T-helper 2 cell treated with Interferon-gamma antibody and Interleukin-4, amounts not matched to agents 5 μg/mL and 100 μg/mL, for 36 hours (primary cell): ENCODE measurements at places on chromosomes 2 and 18.

DNA sequence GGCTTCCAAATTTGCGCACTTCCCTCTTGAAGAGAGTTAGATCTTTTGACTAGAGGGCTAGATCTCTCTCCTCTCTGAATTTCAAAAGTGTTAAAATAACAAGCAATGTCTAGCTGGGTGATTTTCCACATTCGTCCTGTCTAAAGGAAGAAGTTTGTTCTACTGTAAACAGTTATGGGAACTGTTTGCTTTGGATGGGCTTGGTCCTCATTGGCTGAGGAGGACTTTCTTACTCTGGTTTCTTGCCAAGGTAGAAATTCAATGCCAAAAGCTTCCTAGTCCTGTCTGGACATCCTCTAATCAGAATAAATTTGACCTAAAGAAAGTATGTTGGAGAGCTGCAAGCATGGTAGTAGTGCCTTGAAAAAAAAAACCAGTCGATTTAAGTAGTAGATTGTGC lies 47.4 kb upstream of the RAPH1 start:
- no peak for DNase-seq
- no peak overlapping the region for H3K4me3 ChIP-seq
- peaks cover 35% of the 10 kb centered on the region for H3K4me1 ChIP-seq

DNA sequence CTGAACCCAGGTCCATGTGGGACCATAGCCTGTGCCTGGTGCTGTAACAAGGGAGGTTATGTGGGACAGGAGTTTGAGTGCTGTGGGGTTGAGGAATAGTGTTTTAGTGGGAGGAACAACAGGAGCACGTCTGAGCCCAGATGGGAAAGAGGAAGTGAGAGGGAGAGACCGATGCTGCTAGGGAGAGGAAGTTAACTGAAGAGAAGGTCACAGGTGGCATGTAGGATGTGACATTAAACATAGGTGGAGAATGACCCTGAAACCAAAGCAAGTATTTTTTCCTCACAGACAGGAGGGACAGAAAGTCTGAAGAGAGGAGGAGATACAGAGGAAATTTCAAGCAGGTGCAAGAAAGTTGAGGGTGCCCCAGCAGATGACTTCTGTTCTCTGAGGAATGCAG lies 87.8 kb downstream of the ACOXL start:
- peaks cover 45% of the 10 kb centered on the region for H3K27me3 ChIP-seq
- no peak overlapping the region for H3K27ac ChIP-seq
- no peak for DNase-seq
- H3K4me3 ChIP-seq = no peak overlapping the region
- no peaks in the 10 kb centered on the region for H3K4me1 ChIP-seq
- H3K36me3 ChIP-seq = no peaks in the 10 kb centered on the region

GRCh38 chr2:28326469-28326805 lies 66.2 kb upstream of the FOSL2 start:
- no peak overlapping the region for H3K4me3 ChIP-seq
- no peak overlapping the region for H3K27ac ChIP-seq
- DNase-seq = no peak
- peaks cover 14% of the 10 kb centered on the region for H3K4me1 ChIP-seq
- H3K36me3 ChIP-seq = peaks cover 13% of the 10 kb centered on the region

- H3K27ac ChIP-seq = peak overlapping the region; percentile 3
- no peaks in the 10 kb centered on the region for H3K4me1 ChIP-seq
- peaks cover 44% of the 10 kb centered on the region for H3K27me3 ChIP-seq
- DNase-seq = no peak
- no peak overlapping the region for H3K4me3 ChIP-seq
- no peaks in the 10 kb centered on the region for H3K36me3 ChIP-seq
These were observed 2.1 kb downstream of the MLPH start for GRCh38 chr2:237488901-237489860.

- H3K4me3 ChIP-seq = no peak overlapping the region
- H3K27ac ChIP-seq = no peak overlapping the region
- DNase-seq = no peak
- no peaks in the 10 kb centered on the region for H3K36me3 ChIP-seq
- no peaks in the 10 kb centered on the region for H3K4me1 ChIP-seq
These were observed 40.2 kb downstream of the MCFD2 start for GRCh38 chr2:46875226-46875899.

DNA sequence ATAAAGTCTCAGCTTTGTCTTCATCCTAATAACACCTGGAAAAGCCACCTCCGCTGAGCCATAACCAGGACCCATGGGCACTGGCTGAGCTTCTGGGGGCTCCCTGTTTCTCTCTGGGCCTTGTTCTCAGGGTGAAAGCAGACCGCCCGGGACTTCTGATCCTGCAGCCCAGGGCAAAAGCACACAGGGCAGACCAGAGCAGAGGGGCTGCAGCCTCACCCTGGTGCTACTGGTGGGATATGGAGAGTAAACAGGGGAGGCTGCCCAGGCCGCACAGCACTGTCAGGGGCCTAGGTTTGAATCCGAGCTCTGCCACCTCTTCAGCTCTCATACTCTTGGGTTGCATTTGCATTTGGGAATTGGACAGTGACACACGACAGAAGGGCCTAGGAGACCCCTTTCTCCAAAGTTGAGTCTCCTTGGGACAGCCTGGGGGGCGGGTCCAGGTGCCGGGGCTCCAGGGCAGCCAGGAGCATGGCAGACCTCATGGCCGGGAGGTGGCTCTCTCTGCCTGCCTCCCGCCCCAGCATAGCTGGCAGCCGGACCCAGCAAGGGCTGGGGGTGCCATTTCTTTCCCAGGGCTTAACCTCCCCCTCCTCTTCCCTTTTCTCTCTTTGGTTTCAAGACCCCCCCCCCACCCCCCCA lies 164.9 kb downstream of the INHBB start:
- H3K36me3 ChIP-seq = no peaks in the 10 kb centered on the region
- no peak for DNase-seq
- no peaks in the 10 kb centered on the region for H3K4me1 ChIP-seq

DNA sequence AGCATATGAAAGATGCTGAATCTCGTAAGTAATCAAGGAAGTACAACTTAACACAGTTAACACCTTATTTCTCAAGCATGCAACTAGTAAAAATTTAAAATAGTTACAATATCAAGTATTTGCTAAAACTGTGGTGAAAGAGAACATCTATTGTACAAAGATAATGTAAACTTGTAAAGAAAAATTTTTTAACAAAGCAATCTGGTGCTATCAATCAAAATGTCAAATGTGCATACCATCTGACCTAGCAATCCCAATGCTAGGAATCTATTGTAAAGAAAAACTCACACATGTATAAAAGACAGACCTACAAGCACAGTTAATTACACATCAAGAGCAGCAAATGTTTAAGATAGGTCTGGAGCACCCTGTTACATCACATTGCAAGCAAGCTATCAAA lies 90.1 kb downstream of the SLC66A3 start:
- no peaks in the 10 kb centered on the region for H3K27me3 ChIP-seq
- H3K27ac ChIP-seq = no peak overlapping the region
- H3K36me3 ChIP-seq = peaks cover 5% of the 10 kb centered on the region

DNA sequence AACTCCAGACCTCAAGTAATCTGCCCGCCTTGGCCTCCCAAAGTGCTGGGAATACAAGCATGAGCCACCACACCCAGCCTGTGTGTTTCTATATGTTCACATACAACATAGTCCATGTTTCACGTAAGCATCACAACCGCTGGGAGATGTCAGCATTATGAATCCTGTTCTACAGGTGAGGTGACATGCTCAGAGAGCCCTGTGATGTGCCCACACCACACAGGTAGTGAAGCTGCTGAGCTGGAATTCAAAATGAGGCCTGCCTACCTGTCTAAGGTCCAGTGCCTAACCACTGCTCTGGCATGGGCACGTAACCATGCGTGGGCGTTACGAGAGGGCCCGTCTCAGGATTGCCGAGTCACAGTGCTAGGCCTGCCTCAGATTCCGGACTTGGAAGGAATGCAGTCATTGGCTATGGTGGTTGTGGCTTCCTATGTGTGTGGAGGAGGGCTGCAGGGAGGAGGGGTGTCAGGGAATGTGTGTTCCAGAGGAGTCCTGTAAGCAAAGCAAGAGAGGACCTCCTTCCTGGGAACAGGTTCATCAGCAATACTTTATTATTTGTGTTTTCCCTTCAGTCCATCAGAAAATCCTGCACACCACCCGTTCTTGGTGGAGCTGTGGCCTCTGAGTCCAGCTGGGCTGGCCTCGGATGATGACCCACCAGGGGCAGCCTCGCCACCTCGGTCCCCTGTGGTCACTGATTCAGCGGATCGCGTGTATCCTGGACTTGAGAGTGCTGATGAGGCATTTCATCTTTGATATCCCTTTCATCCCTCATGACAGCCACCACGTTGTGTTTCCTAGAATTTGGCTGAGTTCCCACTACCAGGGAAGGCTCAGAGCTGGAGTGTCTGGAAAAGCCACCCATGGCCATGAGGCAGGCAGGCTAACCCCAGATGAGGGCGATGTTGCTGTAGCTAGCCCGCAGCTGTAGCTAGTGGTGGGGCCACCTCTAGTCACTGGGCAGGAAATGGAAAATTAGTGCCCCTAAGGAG lies 31.1 kb downstream of the HK2 start:
- peaks cover 40% of the 10 kb centered on the region for H3K4me1 ChIP-seq
- DNase-seq = no peak
- H3K27me3 ChIP-seq = no peaks in the 10 kb centered on the region
- H3K27ac ChIP-seq = peak overlapping the region; percentile 34
- peaks cover 28% of the 10 kb centered on the region for H3K36me3 ChIP-seq

- peaks cover 18% of the 10 kb centered on the region for H3K4me1 ChIP-seq
- H3K27me3 ChIP-seq = no peaks in the 10 kb centered on the region
- H3K4me3 ChIP-seq = no peak overlapping the region
- no peak for DNase-seq
These were observed 2.5 kb upstream of the SFT2D3 start for GRCh38 chr2:127698553-127699355.

DNA sequence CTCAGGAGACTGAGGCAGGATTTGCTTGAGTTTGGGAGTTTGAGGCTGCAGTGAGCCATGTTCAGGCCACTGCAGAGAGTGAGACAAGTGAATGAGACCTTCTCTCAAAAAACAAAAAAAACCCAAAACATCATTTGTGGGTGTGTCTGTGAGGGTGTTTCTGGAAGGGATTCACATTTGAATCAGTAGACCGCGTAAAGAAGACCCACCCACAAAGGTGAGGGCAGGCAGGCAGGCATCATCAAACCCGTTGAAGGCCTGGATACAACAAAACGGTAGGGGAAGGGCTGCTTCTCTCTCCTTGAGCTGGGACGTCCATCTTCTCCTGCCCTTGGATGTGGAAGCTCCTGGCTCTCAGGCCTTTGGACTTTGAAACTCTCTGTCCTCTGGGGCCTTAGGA lies 25.4 kb downstream of the CDKL4 start:
- peak overlapping the region; percentile 97 for H3K27ac ChIP-seq
- H3K4me3 ChIP-seq = peak overlapping the region; percentile 72
- H3K27me3 ChIP-seq = no peaks in the 10 kb centered on the region
- no peak for DNase-seq
- peaks cover 65% of the 10 kb centered on the region for H3K4me1 ChIP-seq
- H3K36me3 ChIP-seq = peaks cover 32% of the 10 kb centered on the region

DNA sequence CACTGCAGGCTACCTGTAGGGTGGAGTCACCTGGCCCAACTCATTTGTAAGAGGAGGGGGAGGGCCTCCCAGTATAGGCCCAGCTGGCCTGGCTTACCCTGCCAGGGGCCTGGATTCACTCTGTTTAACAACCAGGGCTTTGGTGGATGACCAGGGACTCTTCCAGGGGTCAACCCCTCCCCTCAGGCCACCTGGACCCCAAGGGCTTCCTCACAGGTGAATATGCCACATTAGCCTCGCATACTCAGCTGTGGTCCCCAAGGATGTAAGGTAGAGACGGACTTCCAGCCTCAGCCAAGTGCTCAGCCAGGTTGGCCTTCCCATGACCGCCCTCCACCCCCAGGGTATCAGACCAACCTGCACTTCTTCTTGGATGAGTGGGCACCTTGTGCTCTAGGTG lies 8.8 kb upstream of the SH3RF3 start:
- no peaks in the 10 kb centered on the region for H3K4me1 ChIP-seq
- H3K4me3 ChIP-seq = no peak overlapping the region
- no peak overlapping the region for H3K27ac ChIP-seq
- peaks cover 4% of the 10 kb centered on the region for H3K27me3 ChIP-seq
- no peak for DNase-seq
- no peaks in the 10 kb centered on the region for H3K36me3 ChIP-seq

DNA sequence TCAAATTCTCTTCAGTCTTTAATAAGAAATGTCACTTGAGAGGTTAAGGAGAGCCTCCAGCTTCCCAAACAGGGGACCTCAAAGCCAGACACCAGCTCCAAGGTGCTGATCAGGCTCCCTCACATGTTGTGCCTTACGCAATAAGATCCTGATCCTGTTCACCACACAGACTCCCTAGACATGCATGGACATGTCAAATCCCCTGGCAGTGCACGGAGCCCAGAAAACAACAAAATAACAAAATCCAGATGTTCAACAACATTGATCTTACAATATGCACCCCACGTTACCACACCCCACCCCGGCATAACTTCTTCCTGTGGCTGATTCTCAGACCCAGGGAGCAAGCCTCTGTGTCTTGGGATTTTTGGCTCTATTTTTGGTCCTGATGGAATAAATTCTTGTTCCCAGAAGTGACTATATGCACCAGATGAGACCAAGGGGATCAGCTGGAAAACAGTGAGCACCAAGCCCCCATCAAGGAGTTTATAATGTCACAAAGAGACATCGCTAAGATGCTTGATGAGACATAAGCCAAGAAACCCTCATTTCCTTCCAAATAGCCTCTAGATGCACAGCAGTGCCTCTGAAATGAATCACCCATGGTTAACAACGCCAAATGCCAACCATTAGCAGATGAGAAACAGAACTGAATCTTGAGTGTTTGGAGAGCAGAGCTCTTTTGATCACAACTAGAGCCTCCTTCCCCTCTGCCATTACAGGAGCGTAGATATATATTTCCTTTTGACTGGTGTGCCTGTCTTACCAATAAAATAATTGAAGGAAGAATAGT lies 198.2 kb downstream of the PRKCE start:
- peaks cover 36% of the 10 kb centered on the region for H3K36me3 ChIP-seq
- peak; percentile 35 for DNase-seq
- peaks cover 38% of the 10 kb centered on the region for H3K4me1 ChIP-seq

- no peak overlapping the region for H3K27ac ChIP-seq
- no peaks in the 10 kb centered on the region for H3K36me3 ChIP-seq
- H3K4me3 ChIP-seq = no peak overlapping the region
- no peak for DNase-seq
- no peaks in the 10 kb centered on the region for H3K27me3 ChIP-seq
- H3K4me1 ChIP-seq = no peaks in the 10 kb centered on the region
These were observed 832.9 kb upstream of the FANCL start for GRCh38 chr2:59074071-59074470.

- no peaks in the 10 kb centered on the region for H3K27me3 ChIP-seq
- H3K27ac ChIP-seq = no peak overlapping the region
- no peak for DNase-seq
- no peak overlapping the region for H3K4me3 ChIP-seq
These were observed 13.0 kb downstream of the PTMA start for GRCh38 chr2:231720987-231721966.

GRCh38 chr2:197058777-197059300 lies 132.3 kb upstream of the PGAP1 start:
- H3K27ac ChIP-seq = no peak overlapping the region
- no peaks in the 10 kb centered on the region for H3K27me3 ChIP-seq
- no peak overlapping the region for H3K4me3 ChIP-seq
- peaks cover 84% of the 10 kb centered on the region for H3K36me3 ChIP-seq
- peaks cover 18% of the 10 kb centered on the region for H3K4me1 ChIP-seq
- no peak for DNase-seq
